ENCODE measurements at places on chromosomes 1 and 21. TPM values are rescaled to one million over a fixed set of nuclear protein-coding genes. Genes with fewer than 3 reads are reported as not detected.

The C1orf226 gene
- 0.29 TPM for total RNA-seq

The ECM1 gene
- total RNA-seq = 30.0 TPM

The KCNA2 gene
- not detected for total RNA-seq

The SETSIP gene
- total RNA-seq = 0.29 TPM

The PPP1R8 gene
- total RNA-seq = 34.2 TPM

The SYCP1 gene
- total RNA-seq = not detected

The UMODL1 gene
- total RNA-seq = not detected

The BPNT1 gene
- total RNA-seq = 18.1 TPM

The RNPC3 gene
- 18.5 TPM for total RNA-seq

The HAO2 gene
- not detected for total RNA-seq

The AMY1A gene
- total RNA-seq = not detected

The ADAM30 gene
- total RNA-seq = not detected

The GPX7 gene
- 74.0 TPM for total RNA-seq

The RLF gene
- total RNA-seq = 26.2 TPM

The CNTN2 gene
- total RNA-seq = under 0.01 TPM

Measured in osteoblast (primary cell).